ENCODE measurements at places on chromosomes 6 and 20.

GRCh38 chr20:59735917-59736316 is 131.6 kb downstream of the PHACTR3 start:
- DNase-seq, result no peak

DNA sequence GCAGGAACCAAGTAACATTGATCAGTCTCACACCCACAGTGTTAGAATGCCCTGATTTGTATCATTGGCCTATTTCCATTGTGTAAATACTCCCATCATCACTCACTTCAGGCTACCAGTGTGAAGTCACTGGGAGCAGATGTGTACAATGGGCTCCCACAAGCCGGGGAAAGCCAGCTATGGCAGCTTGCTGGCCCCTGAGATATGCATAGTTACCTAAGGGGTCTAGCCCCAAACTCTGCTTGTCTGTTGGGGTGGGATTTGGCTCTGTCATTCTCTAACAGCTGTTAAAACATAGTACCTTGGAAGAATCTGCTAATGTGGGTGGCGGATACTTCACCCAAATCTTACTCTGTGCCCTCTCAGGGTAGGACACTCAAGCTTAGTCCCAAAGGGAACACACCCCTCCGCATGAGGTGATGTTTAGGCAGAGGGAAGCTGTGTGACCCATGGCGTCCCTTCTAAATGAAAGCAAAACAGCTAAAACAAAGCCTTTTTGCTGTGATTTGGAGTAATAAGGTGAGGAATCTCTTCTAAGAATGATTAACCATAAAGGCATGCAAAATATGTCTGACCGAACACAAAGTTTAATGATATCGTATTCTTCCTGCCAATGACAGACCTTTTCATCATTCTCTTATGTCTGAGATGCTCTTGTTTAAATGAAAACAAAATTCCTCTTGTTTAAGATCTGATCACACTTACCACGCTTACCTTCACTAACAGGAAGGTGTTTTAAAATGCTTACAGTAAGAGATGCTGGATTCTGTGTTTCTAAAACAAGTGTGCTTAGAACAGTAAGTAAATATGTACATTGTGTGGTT is 45.9 kb upstream of the PXDC1 start:
- DNase-seq, result no peak

DNA sequence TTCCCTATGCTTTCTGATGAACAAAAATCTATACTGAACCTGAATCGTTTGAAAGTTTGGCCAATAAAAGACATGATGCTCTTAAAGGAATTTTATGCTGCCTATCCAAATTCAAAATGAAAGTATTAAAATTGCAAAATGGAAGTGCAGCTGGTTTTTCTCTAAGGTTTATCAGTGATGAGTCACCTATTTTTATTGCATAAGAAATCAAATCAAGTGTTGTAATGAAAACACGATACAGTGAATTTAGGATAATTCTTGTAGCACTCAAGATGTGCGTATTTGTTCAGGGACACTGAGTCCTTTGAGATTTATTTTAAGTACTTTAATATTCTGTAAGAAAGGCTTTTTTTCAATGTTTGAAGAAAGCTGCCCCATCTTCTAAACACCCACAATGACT is 409.5 kb downstream of the ADGRB3 start:
- DNase-seq, result no peak

DNA sequence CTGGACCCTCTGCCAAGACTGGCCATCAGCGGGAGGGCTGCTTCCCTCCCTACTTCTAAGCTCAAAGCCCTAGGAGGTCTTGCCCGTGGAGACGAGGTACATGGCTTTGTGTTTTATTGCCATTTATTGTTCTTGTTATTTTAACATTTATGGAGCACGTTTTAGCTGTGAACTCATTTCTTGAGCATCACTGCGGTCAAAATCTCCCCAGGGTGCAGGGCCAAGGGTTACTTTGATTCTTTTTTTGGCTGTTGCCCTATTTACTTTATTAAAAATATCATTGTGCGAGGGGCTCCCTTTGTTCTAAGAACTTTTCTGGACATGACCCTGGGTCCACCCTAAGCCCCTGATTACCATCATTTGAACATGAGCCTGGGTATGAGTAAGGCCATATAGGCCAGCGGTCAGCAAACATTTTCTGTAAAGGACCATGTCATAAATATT is 51.6 kb downstream of the EYA2 start:
- no peak for DNase-seq

DNA sequence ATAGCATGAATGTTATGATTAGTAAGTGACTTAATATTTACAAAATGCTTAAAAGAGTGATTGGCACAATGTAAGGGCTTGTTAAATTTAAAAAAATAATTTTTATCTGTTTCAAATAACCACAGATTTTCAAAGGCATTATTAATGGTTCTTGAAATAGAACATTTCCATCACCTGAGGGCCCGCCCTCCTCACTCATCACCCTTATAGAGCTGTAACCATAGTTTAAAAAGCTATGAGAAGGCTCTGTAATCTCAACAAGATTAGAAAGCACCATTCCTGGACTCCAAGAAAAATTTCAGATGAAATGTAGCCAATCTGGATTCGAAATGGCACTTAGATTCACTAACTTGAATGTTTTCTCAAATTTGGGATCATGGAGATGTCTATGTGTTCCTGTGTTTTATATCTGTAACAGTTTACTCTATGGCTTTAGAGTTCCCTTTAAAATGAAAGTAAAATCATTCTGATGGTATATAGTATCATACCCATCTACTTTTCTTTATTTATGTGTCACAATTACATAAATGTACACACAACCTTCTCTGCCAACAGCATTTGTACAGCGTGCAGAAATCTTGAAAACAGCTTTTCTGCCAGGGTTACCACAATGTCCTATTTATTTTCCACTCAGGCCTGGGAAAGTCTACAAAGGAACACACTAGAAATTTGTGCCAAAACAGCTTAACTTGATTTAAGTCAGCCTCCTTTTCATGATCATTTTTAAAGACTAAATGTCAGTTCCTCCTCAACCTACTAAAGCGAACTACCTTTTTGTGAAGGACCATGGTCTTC is 207.7 kb downstream of the TBX18 start:
- DNase-seq, result no peak

DNA sequence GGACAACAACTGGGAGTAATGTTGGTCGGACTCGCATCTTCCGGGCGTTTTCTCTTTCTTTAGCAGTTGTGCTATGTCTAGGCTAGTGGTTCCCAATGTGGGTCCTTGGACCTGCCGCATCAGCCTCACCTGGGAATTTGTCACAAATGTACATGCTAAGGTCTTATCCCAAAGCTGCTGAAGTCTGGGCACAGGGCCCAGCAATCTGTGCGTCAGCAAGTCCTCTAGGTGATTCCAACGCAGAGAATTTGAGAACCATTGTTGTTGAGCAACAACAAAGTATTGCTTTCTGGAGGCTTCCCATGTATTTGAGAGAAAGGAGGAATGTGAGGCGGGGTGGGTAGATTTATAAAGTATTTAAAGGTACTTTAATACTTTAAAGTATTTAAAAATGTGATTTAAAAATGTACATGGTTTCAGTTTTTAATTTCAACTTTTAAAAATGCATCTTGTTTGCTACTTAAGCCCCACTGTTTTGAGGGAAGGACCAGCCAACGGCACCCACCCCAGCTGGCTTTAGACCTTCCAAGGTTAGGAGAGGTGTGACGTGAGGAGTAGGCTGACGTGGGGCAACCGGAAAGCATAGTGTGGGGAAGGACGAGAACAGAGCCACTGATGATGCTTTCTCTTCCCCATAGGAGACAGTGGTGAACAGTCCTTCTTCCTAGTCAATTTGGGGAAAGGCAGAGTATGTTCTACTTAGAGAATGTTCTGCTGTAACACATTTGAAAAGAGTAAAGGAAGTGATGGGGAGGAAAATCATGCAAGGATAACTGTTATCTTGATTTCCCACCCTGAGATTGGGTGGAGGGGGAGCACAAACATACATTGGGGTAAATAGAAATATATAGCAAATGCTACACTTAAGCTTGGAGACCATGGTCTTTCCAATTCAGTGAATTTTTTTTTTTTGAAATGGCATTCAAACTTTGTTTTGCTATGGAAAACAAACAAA is 4.3 kb downstream of the UST start:
- no peak for DNase-seq

DNA sequence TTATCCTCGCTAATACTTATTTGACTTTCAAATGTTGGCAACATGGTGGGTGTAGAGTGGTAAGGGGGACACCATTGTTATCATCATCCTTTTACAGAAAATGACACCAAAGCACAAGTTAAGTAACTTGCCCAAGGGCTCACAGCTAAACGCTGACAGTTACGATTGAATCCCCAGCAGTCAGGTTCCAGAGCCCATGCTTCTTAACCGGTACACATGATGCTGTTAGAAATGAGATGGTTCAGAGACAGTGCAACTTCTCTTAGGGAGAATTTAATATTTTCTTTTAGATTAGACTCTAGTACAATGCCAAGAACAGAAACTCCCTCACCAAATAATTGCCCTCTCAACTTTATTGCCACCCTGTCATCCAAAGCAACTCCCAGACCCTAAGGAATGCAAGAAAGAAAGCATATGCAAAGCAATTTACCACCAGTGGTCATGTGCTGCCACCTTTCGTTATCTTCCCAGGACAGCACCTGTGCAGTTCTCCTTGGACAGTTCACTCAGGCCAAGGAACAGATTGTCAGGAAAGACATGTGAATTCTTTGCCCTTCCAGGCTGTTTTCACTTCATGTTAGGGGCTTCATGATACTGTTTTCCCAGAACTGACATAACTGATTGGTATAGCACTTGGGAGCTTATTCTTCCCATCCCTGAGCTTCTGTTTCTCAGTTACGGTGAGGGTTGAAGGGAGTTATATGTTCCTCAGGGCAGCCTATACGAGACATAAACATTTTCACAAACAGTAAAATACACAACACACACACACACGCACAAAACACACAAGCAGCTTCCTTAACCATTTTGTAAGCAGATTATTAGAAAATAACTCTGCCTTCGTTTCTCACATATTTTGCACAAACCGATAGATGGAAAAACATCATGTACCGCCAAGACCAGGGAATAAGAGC is 5.1 kb downstream of the HLA-DMA start:
- no peak for DNase-seq

DNA sequence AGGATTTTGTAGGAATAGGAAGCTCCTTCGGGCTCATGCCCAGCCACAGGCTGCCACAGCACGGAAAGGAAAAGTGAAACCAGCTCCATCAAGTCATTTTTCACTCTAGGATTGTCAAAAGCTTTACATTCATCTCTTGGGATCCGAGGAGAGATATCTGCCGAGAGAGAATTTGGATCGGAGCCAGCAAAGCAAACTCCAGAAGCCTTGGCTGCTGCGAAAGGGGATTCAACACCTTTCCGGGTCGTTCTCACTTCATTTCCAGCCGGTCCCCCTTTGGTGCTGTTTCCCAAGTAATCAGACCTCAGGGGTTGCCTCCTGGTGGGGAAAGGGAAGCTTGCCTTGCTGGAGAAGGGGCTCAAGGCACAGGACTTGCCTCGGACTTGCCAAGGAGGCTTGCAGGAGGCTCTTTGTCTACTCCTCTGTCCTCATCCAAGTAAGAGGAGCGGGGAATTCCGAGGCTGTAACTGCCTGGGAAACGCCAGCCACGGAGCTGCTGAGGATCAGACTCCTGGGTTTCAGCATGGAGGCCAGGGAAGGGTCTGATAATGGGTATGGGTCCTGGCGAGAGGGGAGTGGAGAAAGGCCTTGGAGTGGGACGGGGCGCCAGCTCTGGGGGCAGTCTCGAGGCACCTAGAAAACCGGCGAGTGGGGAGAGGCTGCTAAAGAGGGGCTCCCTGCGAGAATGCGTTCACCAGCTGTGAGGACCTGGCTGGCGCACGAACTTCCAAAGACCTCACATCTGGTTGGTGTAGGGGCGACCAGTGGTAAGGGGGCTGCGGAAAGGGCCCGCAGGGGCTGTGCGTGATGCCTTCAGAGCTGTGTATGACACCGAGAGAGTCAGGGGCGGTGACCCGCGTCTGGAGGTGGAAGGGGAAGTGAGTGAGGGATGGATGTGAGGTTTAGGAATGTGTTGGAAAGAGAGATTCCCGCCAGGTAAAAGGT is 702 bp downstream of the ETV7 start:
- DNase-seq, result no peak

DNA sequence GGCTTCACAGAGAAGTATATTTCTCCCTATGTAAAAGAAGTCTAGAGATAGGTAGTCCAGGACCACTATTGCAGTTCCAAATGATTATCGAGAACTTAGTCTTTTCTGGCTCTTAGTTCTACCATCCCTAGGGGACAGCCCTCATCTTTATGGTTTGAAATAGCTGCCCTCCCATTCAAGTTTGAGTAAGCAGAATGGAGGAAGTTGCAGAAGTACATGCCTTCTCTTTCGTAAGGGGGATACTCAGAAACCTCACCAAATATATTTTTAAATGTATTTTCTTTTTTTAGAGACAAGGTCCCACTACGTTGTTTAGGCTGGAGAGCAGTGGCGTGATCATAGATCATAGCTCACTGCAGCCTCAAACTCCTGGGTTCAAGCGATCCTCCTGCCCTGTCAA is 236.8 kb upstream of the RREB1 start:
- no peak for DNase-seq

DNA sequence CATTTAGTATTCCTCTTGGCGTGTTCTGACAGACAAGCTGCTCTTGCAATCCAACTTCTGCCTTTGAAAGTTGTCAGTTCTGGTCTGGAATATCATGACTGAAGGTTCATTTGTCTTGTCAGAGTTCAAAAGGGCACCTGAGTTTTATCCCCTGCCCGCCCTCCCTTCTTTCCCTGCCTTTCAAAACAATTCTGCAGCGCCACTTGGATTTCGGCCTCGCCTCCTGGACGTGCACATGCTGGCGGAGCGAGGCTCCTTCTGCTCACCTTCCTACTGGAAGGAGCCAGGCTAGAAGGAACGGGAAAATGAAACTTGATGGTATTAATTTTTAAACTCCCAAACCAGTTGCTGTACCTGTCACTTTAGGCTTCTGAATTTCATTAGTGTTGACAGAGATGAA is 55.7 kb upstream of the HDGFL1 start:
- no peak for DNase-seq

DNA sequence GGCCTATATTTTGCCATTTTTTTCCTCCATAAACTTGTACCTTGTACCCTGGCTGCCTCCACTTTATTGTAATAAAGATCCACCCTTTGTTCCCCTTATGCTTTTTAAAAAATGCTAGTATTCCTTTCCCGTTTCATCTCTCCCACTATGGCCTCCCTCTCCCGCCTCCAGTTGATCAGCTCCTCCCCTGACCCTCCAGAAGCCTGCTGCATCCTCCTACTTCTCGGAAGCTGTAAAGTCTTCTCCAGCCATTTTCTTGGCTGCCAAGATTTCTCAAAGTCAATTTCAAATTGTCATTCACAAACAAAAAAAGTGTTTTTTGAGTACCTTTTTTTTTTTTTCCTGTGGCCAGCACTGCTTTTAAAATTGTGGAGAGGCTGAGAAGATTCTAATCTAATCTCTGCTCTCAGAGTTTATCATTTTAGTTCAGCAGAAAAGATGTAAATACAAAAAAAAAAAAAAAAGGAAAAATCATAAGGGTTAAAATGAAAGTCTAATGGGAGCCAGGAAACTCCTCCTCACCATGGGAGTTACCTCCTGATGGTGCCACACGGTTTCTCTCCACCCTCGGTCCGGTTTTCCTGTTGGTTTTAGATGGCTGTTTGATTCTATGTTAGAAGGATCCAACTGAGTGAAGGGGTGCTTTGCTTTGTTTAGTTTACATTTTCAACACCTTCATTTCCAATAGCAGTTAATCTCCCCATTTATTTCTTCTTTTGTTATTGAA is 103.0 kb upstream of the KCNK16 start:
- DNase-seq, result no peak

GRCh38 chr20:3745686-3746173 is 13.2 kb downstream of the HSPA12B start:
- DNase-seq, result no peak

- DNase-seq, result no peak
Measured at GRCh38 chr6:167575158-167575696, 250.3 kb downstream of the TTLL2 start.

- no peak for DNase-seq
Measured at GRCh38 chr20:46712056-46712636, 2.7 kb downstream of the SLC2A10 start.
